ENCODE measurements at places on chromosomes 7 and 10.
A peak's percentile ranks its signal among the peaks of the same experiment; 100 is the strongest.

GRCh38 chr7:150716368-150716767 lies at the start of gene GIMAP1:
Gene GIMAP1, plus strand, starts transcription at chr7:150716613. Its CDS starts 2,435 bp downstream, at chr7:150719048.
- DNase-seq = peak; percentile 75

- no peak for DNase-seq
These were observed 61.7 kb upstream of the PPIF start for GRCh38 chr10:79285315-79286197.

DNA sequence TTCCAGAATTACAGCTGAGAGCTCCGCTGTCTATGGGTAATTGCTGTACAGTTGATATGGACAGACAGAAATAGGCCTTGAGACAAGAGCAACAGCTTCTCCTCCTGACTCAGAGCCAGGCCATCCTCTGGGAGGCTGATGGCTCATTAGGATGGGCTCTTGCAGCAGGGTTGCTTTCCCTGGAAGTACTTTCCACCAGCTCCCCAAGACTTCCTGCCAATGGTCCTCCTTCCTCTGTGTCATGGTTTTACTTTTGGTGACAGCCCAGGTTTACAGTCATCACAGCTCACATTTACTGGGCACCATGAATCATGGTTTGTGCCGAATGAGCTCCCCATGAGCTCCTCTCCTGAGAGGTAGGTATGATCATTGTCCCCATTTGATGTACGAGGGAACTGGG lies 131.8 kb downstream of the HECW1 start:
- no peak for DNase-seq

GRCh38 chr7:68438016-68438415 lies 1160.3 kb upstream of the AUTS2 start:
- DNase-seq = no peak

DNA sequence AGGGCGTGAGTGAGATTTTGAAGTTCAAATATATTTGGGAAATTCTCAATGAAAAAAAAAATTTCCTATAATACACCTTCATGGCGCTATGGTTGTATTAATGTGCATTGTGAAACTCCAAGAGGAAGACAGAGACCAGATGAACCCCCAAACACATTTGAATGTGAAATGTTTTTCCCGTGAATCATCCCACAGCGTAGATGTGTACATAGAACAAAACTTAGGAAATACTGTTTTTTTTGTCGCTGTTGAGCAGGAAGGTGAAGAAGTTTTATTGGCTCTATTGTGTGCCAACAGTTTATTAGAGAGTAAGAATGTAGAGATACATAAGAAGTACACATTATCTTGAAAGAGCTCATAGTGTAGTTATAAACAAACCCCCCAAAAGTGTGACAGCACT lies 134.0 kb downstream of the KCND2 start:
- DNase-seq = no peak

GRCh38 chr7:85290269-85290668 lies 103.4 kb upstream of the SEMA3D start:
- no peak for DNase-seq
